AG08396 (cell line): ENCODE measurements at places on chromosomes 6 and 20.
A peak's percentile ranks its signal among the peaks of the same experiment; 100 is the strongest.

- no peak for DNase-seq
Observed at GRCh38 chr6:75550544-75551167, 51.0 kb upstream of the SENP6 start.

DNA sequence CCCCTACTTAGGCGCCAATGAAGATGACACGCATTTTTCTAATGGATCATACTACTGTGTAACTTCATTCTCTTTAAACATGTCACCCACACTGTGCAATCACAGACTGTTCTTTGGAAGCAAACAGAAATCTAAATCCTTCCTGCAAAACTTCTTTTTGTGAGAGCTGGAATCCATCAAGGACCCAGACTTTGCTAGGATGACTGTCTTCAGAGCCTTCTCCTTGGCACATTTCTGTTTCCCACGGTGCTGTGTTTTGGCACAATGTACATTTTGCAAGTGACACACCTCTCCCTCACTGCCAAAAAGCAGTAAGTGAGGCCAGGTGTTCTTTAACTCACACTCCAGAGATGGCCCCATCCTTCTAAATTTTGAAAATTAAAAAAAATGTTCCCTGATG, 21.7 kb upstream of the TAGAP start:
- no peak for DNase-seq

GRCh38 chr20:31560746-31561598, 44.1 kb upstream of the ID1 start:
- peak; percentile 86 for DNase-seq

DNA sequence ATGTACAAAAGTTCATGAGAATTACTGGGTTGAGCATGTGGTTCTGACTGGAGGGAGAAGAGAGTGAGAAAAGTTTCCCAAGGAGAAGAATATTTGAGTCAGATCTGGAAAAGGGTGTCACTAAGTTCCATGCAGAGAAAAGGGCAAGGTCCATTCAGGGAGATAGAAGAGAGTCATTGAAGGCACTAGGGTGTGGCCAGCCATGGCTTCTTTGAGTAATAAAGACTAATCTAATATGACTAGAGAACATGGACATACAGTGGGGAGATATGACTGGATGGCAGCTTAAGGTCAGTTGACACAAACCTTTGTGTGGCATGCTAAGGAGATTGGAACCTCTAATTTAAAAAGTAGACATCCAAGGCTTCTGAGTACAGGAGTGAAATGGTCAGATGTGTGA, 10.7 kb upstream of the SLC17A4 start:
- DNase-seq: no peak

DNA sequence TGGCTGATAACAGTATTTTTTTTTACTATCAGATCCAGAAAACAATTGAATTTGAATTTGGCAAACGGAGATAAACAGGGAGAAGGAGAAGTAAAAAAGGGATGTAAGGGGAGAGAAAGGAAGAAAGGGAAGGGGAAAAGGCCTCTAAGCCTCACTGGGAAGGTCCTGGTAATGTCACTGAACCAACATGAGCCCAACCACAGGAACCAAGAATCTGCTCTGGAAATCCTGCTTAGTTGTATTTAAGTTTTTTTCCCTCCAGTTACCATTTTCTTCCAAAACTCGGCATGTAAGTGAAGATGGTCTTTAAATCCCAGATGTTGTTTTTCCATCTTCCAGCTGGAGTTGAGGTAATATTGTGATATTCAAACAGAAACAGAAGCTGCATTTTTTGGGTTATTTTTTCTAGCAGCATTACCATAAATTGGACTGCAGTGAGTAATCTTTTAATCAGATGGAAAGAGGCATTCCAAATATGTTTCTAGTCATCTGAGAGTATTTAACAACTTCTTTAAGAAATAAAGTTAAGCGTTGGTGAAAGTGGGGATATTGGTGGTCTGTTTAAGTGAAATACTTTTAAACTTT, 91.1 kb downstream of the TXNDC5 start:
- no peak for DNase-seq

GRCh38 chr20:63369024-63369530, 7.9 kb upstream of the CHRNA4 start:
- no peak for DNase-seq

- no peak for DNase-seq
Observed at GRCh38 chr6:105781915-105782314, 304.2 kb upstream of the PRDM1 start.

DNA sequence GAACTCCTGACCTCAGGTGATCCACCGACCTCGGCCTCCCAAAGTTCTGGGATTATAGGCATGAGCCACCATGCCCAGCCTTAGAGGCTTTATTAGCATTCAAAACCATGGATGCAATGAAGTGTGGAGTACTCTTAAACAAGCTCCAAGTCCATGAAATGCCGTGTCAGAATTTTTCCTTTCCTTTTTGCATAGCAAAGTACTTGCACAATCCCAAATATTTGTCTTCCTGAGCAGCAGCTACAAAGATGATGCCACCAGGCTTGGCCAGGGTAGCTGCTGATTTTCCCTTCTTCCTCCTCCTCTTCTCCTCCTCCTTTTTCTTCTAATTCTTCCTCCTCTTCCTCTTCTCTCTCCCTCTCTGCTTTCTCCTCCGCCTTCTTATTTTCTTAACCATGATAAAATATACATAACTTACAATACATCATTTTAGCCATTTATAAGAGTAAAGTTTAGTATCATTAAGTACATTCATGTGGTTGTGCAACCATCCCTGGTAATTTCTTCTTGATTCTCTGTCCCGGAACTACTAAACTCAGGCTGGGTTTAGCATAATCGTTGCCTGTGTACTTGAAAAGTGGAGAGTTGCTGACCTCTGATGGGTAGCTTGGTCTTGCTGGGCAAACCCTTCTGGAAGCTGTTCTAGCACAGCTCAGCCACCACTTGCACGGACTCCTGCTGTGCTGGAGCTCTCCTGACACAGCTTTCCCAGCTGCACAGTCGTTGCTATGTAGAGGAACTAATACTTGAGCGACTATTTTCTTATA, 20.3 kb downstream of the MUCL3 start:
- peak; percentile 36 for DNase-seq

GRCh38 chr6:2693231-2693630, 57.5 kb downstream of the MYLK4 start:
- no peak for DNase-seq
